C1 segment of cervical spinal cord (tissue), 14 donors: ENCODE measurements at places on chromosomes 5 and 9.

GRCh38 chr5:53357439-53357838, 123.0 kb upstream of the FST start:
- no peak for DNase-seq

GRCh38 chr5:143229426-143229895, 174.0 kb downstream of the NR3C1 start:
- no peak for DNase-seq

DNA sequence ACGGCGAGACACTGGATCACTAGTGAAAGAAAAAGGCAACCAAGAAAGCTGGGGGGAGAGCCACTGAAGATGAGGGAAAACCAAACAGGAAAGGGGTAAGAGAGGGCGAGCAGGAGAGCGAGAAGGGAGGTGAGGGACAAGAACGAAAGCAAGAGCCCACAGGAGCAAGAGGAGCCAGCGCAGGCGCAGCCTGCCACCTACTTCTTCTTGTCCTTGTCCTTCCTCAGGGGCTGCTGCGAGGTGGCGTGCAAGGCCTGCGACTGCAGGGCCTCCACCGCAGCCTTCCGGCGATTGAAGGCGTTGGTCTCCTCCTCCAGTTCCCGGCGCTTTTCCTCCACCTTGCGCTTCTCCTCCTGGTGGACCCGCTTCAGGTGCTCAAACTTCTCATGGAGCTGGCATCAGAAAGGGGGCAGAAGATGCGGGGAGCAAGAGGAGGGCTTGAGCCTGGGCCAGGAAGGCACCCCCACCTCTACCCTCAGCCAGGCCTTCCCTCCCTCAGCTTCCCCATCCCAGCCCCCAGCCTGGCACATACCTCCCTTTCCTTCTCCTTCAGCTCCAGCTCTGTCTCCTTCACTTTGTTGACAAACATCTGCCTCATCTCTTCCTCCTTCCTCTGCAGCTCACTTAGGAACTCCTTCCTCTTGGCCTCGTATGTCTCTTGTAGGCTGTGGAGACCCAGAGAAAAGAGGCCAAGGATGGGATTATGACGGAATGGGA, 13.5 kb downstream of the CCNI2 start:
- DNase-seq = no peak

GRCh38 chr5:3734632-3735031, 139.0 kb downstream of the IRX1 start:
- no peak for DNase-seq

DNA sequence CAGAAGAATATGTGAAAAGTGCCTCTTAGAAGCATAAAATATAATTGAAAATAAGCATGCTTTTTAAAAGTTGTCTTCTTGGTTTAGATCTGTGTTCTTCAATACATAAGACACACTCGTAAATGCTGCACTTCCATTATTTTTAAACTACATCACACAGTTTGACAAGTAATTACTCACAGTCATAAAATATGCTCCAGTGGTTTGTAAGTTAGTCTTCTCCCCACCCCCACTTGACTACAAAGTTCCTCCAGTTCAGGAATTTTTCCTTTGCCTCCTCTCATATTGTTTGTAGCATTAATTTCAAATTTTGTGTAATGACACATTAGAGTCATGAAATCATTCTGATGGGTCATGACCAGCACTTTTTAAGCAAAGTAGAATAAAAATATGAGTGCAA, 60.3 kb upstream of the PTGER4 start:
- DNase-seq = no peak

DNA sequence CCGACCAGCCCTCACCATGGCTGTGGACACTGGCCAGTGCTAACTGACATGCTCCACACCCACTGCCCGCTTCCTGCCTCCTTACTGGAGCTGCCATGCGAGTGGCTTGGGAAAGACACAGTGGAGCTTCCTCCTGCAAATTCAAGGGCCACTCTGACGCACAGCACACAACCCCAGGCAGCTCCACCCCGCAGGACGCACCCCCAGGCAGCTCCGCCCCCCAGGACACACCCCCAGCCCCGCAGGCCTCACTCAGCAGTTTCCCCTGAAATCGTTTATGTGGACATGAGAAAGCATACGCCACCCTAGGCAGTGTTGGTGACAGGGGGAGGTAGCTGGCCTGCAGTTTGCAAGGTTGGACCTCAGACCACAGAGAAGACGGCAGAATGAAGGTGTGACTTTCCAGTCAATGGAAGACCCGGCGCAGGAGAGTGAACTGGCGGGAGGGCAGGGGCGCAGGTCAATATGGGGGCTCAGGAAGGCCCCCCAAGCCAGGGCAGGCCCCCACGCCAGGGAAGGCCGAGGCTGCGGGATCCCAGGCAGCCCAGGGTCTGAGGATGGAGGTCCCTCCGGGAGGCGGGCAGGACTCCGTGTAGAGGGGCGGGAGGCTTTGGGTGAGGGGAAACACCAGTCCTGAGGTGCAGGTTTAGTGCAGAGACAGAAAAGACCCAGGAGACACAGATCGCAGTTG, 21.6 kb downstream of the LPCAT1 start:
- DNase-seq = no peak

GRCh38 chr9:98365227-98365669, 109.8 kb upstream of the TBC1D2 start:
- DNase-seq = no peak

- DNase-seq = no peak
These were observed 98.2 kb downstream of the PCSK5 start for GRCh38 chr9:75988663-75989062.

- DNase-seq = no peak
These were observed 64.1 kb downstream of the GPR21 start for GRCh38 chr9:123097430-123098095.

DNA sequence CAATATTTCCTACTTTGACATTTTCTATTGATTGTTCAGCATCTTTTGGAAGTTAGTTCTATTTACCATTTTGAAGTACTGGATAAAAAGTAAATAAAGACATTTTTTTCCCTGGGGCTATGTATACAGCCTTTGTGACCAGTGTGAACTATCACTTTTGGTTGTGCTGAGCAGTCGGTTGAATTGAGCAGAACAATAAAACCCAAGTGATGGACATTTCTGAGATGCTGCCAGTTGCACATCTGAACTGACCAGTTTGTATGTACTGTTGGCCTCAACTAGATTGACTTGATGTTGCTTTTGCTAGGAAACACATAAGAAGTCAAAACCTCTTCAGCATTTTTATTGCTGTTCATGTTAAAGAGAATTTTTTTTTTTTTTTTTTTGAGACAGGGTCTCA, 260.2 kb upstream of the EFNA5 start:
- no peak for DNase-seq

- no peak for DNase-seq
These were observed 11.4 kb downstream of the MTAP start for GRCh38 chr9:21813575-21814473.

GRCh38 chr5:132177691-132178149, 49.9 kb downstream of the P4HA2 start:
- no peak for DNase-seq

- DNase-seq = no peak
These were observed 116.1 kb upstream of the PITX1 start for GRCh38 chr5:135149956-135150723.

DNA sequence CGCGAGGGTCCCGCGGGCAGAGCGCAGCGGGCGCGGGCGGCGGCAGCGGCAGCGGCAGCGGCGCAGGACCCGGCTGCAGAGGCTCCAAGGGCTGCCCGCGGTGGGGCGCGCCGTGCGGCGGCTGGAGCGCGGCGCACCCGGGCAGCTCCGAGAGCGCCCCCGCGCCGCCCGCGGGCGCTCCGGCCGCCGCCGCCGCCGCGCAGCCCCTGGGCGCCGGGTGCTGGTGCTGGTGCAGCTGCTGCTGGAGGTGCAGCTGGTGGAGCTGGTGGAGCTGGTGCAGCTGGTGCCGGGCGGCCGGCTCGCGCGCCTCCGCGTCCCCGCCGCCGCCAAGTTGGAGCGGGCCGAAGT, 644 bp downstream of the IER5L start:
- DNase-seq = no peak

DNA sequence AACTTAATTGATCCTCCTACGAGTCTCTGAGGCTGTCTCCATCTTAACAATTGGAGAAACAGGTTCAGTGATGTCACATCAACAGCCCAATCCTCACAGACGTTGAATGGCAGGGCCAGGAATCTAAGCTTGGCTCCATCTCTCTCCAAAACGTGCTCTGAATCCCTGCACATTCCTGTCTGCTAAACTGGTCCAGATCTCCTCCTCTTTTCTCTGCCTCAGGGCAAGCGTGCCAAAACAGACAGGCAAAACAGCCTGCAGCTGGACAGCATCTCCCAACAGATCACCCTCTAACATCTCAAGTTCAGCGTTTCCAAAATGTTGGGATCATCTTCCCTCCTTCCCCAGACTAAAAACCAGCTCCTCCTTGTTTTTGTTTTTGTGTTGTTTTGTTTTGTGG, 6.6 kb downstream of the FBP1 start:
- no peak for DNase-seq

DNA sequence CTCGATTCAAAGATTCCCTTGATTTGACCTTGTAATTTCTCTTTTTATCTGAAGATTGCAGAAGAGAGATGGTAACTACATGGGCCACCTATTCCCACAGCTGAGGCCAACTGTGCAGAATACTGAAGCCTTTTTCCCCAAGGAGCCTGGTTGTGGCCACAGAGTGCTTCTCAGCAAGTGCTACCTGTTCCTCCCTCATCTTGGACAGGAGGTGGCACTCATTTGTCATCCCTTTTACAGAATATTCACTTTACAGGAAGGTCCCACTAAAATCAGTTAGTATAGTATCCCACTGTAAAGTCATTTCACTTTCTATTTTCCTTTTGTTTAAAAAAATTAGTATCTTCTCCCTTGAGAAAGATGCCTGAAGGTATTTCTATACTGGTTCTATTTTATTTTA, 346.4 kb downstream of the ARL15 start:
- DNase-seq = no peak

- no peak for DNase-seq
These were observed 78.9 kb downstream of the ALDH7A1 start for GRCh38 chr5:126516133-126516532.
